ENCODE measurements at places on chromosomes 1 and 21. TPM values are rescaled to one million over a fixed set of nuclear protein-coding genes. Genes with fewer than 3 reads are reported as not detected.

RPF1 gene
- 33.0 TPM for total RNA-seq

GRIK3 gene
- total RNA-seq: not detected

AMIGO1 gene
- total RNA-seq: 2.7 TPM

TMEM269 gene
- total RNA-seq: not detected

KCNQ4 gene
- total RNA-seq: not detected

DNA sequence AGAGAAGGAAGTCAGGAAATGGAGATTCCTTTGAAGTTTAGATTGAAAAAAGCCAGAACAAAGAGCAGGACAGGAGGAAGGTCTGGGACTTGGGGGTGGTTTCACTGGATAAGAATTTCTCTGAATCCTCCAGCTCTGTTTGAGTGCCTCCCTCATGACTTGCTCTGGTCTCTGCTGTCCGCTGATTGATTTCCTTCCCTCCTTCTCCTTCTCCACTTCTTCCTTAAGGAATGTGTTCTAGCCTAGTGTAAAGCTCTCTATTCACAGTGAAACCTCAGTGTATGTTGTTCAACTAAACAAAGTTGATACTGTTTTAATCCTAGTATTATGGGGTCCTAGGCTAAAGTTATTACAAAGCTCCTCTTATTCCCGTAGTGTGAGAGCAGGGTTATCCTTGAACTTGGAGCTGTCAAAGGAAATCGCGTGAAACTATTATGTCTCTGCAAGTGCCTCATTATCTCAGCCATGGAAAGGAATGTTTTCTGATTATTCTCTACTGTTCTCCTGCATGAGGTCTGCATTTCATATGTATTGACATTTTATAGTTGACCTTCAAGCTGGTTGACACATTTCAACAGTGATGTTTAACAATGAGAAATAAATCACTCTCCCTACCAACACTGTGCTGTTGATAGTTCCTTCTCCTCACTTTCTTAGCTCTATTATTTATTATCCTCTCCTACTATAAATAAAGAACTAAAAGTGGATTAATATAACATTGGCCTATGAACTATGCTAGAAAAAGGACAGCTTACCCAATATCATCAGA, 82.7 kb upstream of the KCTD3 start:
- no peak for DNase-seq

- peak; percentile 76 for DNase-seq
Observed at GRCh38 chr1:32063261-32063681, 9.5 kb upstream of the TMEM39B start.

DNA sequence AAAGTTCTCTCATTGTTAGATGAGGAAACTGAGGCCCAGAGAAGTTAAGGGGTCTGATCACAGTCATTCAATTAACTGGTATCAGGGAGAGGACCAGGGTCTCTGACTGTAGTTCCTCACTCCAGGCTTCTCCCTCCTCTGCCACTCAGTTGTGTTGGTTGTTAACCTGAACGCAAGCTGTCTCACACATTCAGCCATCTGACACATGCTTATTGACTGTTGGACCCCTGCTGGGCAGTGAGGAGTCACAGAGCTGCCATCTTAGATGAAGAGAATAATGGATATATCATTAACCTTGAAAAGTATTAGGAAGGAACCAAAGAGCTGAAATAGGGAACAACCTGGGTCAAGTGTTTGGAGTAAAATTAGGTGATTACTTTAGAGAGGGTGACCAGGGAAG, 194.8 kb downstream of the ZZZ3 start:
- DNase-seq: no peak

- no peak for DNase-seq
Observed at GRCh38 chr1:88873737-88874349, 17.5 kb downstream of the GTF2B start.

- no peak for DNase-seq
Observed at GRCh38 chr21:29308456-29308783, 9.7 kb downstream of the BACH1 start.

GRCh38 chr1:194184974-194185373, 998.6 kb upstream of the B3GALT2 start:
- DNase-seq: no peak

GRCh38 chr1:24903955-24904730, 25.9 kb downstream of the RUNX3 start:
- no peak for DNase-seq

- DNase-seq: no peak
Observed at GRCh38 chr1:65880611-65881010, 87.9 kb downstream of the PDE4B start.

- peak; percentile 21 for DNase-seq
Observed at GRCh38 chr1:212124690-212125582, 89.4 kb downstream of the DTL start.

- DNase-seq: peak; percentile 56
Observed at GRCh38 chr1:198125995-198126735, 30.6 kb upstream of the NEK7 start.

DNA sequence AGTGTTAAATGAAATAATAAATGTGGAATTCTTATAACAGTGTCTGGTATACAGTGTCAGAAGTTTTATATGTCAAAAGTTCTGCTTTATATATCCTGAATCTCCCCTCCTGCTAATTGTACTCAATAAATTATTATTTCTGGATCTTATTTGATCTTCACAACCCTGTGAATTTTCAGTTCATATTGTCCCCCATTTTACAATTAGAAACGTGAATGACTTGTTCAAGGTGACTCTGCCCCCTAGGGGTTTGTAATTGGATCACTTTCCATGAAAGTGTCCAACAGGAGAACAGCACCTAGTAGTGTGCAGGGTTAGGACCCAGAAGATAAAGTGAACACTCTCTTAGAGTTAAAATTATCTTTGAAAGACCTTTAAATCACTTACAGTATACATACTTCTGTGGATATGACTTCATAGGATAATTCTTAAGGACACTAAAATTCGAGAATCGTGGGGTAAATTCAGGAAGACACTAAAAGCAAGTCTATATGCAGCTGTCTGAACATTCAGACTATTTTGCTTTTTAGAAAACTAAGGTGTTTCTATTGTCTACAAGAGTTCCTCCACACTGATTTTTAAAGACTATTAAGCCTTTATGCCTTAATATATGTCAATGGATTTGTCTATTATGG, 4.5 kb upstream of the DDR2 start:
- DNase-seq: peak; percentile 64

DNA sequence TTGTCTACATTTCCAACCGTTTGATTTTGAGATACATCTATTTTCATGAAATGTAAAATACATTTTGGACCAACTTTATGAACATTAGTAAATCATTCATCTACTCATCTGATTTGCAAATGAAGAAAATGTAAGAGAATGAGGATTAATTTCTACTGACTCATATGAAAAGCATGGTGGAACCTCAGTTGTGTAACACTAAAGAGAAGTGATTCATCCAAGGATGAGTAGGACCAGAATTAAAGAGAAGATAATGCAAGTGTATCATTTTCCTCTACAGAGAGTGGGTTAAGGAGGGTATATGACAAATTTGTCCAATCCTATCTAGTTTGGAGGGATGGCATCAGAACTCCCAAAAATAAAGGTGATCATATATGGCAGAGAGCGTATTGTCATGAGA, 1967.6 kb downstream of the MRPL39 start:
- no peak for DNase-seq

DNA sequence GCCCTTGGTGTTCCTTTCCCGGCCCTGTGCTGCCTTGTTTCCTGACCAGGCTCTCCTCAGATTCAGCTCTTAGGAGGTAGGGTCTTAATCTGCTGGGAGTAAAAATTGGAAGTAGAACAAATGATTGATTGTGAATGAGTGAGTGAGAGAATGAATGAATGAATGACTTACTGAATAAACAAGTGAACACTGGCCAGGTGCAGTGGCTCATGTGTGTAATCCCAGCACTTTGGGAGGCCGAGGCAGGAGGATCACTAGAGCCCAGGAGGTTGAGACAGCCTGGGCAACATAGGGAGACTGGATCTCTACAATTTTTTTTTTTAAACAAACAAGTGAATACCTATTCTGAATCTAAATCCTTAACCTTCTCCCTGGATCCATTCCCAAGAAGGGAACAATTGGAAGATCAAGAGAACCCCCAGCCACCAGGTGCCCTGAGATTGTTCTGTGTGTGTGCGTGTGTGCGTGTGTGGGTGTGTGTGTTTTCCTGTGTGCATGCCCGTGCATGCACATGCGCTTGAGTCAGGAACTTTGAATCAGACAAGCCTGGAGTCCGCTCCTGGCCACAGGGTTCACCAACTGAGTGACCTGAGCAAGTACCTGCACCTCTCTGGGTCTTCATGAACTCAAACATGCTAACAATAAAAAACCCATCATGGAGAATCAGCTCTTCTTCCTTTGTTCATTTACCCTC, 24.3 kb upstream of the CITED4 start:
- DNase-seq: no peak

DNA sequence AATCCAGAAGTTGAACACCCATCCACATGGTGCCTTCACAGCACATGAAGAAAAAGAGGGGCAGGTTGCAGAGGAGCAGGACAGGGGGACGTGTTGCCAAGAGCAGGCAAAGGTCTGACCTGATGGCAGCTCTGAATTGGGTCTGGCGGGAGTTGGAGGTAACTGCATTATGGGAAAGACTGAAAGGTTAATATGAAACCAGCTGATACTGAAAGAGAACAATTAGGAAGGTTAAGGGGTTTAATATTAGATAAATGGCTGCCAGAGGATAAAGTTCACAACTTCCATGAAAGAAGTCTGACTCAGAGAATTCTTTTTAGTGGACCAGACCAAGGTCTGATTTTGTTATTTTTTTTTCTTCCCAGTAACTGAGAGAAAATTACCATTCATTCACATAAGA, 76.1 kb downstream of the CD58 start:
- DNase-seq: peak; percentile 45

DNA sequence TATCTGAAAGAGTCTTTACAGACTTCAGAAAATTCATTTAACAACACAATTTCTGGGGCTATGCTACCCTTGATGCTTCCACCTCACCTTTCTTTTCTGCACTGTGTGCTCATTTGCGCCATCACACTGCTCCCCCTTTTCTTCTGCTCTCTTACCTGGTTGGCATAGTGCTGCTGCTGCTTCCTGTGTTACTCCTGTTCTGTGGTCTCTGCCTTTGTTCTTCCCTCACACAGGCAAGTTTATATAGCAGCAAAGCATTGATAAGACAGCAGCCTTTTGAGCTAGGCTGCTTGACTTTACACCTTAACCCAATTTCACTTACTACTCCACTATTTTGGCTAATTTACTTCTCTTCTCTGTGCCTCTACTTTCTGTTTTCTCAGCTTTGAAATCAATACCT, 18.3 kb downstream of the SGIP1 start:
- DNase-seq: no peak

Measured in GM23248 (cell line).